Chondrocyte (in vitro differentiated cells): ENCODE measurements at places on chromosomes 13 and 19. TPM values are rescaled to one million over a fixed set of nuclear protein-coding genes. Genes with fewer than 3 reads are reported as not detected.
A peak's percentile ranks its signal among the peaks of the same experiment; 100 is the strongest.

GRCh38 chr13:52852444-52852843 is 4.0 kb upstream of the PCDH8 start:
- DNase-seq = no peak

Gene ZNF433
- 4.1 to 6.8 TPM (median 6.0 TPM) in 3 replicates for total RNA-seq

DNA sequence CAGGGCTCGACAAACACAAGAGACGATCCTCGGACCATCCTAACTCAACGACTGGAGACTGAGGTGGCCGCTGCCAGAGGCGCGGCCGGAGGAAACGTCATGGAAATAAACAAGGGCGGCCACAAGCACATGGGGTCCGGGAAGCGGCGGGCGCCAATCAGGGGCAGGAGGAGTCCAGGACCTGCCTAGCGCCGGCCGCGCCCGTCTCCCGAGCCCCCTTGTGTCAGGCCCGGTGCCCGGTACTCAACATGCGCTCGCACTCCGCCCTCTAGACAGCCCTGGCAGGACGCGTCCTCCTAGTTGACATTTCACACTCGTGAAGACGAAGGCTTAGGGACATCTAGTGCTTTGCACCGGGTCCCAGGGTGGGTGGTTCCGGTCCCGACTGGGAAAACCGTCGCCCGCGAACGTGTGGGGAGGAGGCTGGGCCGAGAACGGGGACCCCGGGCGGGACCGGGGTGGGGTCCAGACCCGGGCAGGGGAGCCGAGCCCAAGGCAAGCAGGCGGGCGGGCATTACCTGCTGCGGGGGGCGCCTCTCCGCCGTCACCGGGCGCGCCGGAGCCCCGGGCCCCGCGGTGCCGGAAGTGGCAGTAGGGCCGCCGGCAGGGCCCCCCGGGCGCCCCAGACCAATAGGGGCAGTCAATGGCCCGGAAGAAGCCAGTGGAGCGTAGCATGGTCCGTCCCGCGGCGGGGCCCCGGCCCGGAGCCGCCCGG is 442 bp downstream of the REXO1 start:
- no peak for DNase-seq

Gene CDC42EP5
- total RNA-seq = 62.9 to 66.4 TPM (median 66.4 TPM) in 3 replicates

GRCh38 chr19:3365836-3366752 is at the start of gene NFIC:
TSS of gene NFIC (plus strand) at chr19:3366583. CDS start at chr19:3366637, 54 bp downstream.
- DNase-seq = no peak

Gene ZNF888
- total RNA-seq = 4.4 to 5.4 TPM (median 5.0 TPM) in 3 replicates

GRCh38 chr13:114131583-114132418 is 622 bp downstream of the RASA3 start:
- peak; percentile 92 for DNase-seq

Gene TYROBP
- not detected in 3 replicates for total RNA-seq
